ENCODE measurements at places on chromosomes 13 and 19. TPM values are rescaled to one million over a fixed set of nuclear protein-coding genes. Genes with fewer than 3 reads are reported as not detected.

LATS2 gene
- total RNA-seq, result 7.3 TPM

ATCAY gene
- total RNA-seq, result not detected

CEACAM19 gene
- 0.66 TPM for total RNA-seq

TMEM150B gene
- 0.74 TPM for total RNA-seq

RASIP1 gene
- 0.44 TPM for total RNA-seq

ASF1B gene
- total RNA-seq, result 21.9 TPM

IL11 gene
- 2.9 TPM for total RNA-seq

KCNC3 gene
- total RNA-seq, result 0.29 TPM

BRSK1 gene
- total RNA-seq, result 0.18 TPM

CAPN12 gene
- total RNA-seq, result 0.62 TPM

CCDC61 gene
- 4.2 TPM for total RNA-seq

CGB2 gene
- total RNA-seq, result not detected

C19orf44 gene
- 4.3 TPM for total RNA-seq

ASPDH gene
- total RNA-seq, result 1.1 TPM

PSG3 gene
- total RNA-seq, result not detected

AZU1 gene
- not detected for total RNA-seq

ETFB gene
- total RNA-seq, result 678 TPM

SLC46A3 gene
- total RNA-seq, result not detected

LRG1 gene
- total RNA-seq, result 12.0 TPM

NLRP8 gene
- total RNA-seq, result not detected

DLL3 gene
- 0.53 TPM for total RNA-seq

CEACAM3 gene
- total RNA-seq, result not detected

CGB5 gene
- not detected for total RNA-seq

ZNF431 gene
- total RNA-seq, result 11.8 TPM

PLEKHF1 gene
- 3.2 TPM for total RNA-seq

ELSPBP1 gene
- not detected for total RNA-seq

Data from HepG2 (cell line).